Activated naive CD4-positive, alpha-beta T cell treated with Interleukin-2 at 50 U/mL for 16 hours (primary cell): ENCODE measurements at places on chromosomes 6 and 20.

GRCh38 chr20:54364365-54364764 lies 111.0 kb upstream of the DOK5 start:
- no peak for DNase-seq

- no peak for DNase-seq
Measured at GRCh38 chr6:33315793-33316602, 1.5 kb downstream of the ZBTB22 start.

DNA sequence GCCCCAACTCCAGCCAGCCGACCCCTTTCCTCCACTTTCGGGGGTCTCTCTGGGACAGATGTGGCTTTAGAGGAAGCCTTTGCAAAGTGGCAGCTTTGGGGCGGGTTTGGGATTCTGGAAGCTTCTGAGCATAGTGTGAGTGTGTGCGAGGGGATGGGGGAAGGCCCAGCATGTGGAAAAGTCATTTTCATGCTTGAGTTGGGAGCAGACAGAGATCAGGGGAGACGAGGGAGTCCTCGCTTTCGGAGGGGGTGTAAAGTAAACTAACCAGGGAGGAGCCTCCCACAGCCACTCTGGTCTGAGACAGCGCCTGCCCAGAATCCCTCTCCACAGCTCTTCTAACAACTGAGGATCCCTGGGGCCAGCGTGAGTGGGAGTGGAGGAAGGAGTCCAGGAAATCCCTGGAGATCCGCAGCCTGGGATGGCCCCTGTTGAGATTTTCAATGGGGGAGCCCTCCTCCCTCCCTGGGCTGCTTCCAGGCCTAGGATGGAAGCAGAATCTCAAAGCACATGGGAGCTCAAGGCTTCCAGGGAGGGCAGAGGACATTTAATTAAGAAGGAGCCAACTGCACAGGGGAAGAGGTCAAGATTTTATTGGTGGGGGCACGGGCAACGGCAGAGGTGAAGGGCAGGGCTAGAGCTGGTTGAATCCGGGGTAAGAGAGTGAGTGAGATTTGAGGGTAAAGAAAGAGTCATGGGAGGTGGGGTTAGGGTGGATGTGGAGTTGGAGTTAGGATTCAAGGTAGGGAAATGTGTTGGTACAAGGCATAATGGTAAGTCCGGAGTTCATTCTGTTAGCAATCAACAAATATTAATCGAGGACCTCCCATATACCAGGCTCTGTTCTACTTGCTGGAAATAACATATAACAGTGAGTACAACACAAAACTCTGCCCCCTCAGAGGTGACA lies 102.3 kb upstream of the FOXP4 start:
- no peak for DNase-seq

DNA sequence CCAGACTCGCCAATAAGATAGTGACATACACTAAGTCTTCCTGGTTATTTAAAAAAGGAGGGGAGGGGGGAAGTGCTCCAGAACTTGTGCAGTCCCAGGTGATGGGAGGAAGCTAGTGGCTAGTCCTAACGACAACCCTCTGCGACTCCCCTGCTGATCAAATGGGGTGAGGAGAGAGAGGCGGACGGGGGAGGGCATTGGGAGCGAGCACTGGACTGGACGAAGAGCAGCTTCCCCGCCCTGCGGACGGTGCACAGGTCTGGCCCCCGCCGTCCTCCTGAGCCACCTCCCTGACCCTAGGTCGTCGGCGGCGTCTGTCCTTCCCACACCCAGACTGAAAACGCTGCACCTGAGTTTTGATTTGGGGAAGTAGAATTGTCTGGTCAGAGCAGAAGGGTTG lies 2.2 kb upstream of the OLIG3 start:
- DNase-seq, result no peak

DNA sequence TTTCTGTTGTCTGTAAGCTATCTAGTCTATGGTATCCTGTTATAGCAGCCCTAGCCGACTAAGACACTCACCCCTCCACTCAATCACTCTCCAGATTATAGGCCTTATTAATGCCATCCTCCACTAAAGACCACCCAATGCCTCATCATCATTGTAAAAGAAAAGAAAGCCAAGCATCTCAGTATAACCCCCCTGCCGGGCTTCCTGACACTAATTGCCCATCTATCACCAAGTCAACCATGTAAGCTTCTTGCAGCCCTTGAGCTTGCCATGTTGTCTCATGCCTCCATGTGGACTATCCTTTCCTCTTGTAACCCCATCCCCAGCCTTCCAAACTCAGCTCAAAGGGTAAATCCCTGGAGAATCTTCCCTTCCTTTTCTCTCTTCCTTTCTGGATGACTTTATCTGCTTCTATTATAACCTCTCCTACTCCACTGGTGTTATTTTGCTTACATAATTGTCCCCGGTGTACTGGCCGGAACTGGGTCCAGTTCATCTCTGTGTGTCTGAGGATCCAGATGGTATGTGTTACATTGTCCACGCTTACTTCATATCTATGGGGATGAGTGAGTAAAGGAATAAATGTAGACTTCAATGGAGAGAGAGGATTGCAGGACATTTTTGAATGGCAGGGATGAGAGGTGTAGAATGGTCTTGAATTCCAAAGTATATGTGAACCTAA lies 202.9 kb upstream of the SOX4 start:
- no peak for DNase-seq

- DNase-seq, result no peak
Measured at GRCh38 chr6:35719830-35720733, 16.8 kb upstream of the ARMC12 start.

DNA sequence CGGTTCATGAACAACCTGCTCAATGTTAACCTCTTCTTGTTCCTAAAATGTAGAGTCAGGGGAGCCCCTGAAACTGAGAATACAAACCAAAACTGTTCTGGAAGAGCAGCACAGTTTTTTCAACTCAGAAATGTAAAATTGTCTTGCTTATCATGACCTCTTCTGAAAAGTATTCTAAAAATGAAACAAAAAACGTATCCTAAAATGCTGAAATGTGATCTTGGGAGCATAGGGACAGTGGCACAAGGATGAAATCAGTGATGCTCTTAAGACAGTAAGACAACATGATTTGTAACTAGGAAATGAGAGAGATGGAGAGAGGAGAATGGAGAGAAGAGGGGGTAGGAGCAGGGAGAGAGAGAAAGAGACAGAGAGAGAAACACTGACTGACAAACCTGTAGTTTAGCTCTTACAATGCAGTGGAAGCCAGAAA lies 27.5 kb downstream of the NCOA7 start:
- DNase-seq, result no peak

DNA sequence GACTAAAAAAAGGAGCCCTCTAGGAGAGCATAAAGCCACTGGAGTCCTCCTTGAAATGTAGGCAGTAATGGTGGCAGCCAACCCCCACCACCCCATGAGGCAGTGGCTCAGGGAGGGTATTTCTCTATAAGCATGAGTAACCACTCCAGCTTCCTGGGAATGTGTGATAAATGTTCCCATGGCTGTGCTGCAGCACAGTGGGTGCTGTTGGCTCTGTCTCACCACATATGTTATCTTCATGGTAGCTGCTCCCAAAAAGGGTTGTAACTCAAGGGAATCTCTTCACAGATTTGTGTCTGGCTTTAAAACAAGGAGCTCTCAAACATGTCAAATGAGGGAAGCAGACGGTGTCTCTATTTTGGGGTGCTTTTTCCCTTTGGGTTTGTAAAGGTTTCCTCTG lies 7.5 kb upstream of the PHACTR1 start:
- DNase-seq, result no peak

DNA sequence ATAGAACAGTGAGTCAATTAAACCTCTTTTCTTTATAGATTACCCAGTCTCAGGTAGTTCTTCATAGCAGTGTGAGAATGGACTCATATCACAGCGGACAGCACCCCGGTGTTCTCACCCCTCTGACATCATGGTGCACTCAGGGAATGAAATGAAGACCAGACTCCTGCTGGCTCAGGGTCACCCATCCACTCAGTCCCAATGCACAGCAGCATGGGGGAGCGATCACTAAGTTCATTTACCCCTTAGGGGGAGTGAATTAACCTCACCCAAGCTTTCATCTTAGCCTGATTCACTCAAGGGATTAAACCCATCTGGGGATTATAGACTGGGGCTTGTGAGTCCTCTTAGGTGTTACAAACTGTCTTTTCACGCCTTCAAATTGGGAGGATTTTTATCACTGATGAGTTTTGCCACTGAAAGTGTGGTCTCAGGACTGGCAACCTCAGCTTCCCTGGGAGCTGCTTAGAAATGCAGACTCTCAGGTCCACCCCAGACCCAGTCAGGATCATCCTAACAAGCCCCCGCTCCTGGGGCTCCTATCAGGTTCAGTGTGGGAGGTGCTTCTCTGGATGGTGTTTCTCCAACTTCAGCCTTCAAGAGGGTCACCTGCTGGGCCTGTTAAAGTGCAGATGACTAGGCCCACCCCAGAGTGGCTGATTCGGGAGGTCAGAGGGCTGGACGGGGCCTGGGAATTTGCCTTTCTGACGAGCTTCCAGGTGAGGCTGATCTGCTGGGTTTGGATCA lies 44.3 kb upstream of the FRMD1 start:
- no peak for DNase-seq

GRCh38 chr6:12152023-12152970 lies 137.9 kb upstream of the EDN1 start:
- no peak for DNase-seq

DNA sequence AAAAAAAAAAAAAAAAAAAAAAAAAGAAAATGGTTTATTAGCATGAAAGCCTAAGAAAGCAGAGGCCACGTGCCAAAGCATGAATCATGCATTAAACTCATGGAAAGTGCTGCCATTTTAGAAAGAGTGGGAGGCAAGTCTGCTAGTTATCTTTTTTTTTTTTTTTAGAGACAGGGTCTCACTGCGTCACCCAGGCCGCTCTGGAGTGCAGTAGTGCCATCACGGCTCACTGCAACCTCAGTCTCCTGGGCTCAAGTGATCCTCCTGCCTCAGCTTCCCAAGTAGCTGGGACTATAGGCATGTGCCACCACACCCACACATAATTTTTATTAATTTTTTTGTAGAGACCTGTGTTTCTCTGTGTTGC lies 5.2 kb downstream of the VWA7 start:
- DNase-seq, result peak; percentile 13

DNA sequence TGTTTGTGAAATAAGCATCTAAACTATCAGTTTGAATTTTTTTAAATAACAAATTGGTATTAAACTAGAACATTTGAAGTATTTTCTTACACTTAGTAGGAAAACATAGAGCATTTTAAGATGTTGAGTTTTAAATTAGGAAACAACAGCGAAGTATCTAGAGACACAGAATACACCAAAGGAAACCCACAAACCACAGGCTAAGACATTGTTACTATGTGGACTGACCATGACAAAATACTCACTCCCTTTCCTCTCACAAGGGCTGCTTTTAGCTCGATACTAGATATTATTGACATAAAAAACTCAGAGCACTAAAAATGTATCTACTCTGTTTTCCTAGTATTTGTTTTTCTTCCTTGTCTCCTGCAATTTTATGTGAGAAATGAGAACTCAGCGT lies 266.0 kb upstream of the CITED2 start:
- DNase-seq, result no peak

GRCh38 chr20:10982692-10983091 lies 308.9 kb upstream of the JAG1 start:
- no peak for DNase-seq

- DNase-seq, result no peak
Measured at GRCh38 chr6:157531169-157531985, 150.4 kb downstream of the ZDHHC14 start.

GRCh38 chr6:134035823-134036296 lies 16.6 kb downstream of the SLC2A12 start:
- DNase-seq, result no peak

- no peak for DNase-seq
Measured at GRCh38 chr6:34476447-34476846, 10.6 kb downstream of the PACSIN1 start.

GRCh38 chr6:16494793-16495192 lies 256.4 kb downstream of the GMPR start:
- DNase-seq, result no peak
